ENCODE measurements at places on chromosomes 2 and 18.
A peak's percentile ranks its signal among the peaks of the same experiment; 100 is the strongest.

GRCh38 chr2:215799194-215799593 is 214.2 kb downstream of the MREG start:
- no peak for DNase-seq

GRCh38 chr2:180446492-180446891 is 439.4 kb upstream of the CWC22 start:
- no peak for DNase-seq

- DNase-seq = no peak
Measured at GRCh38 chr18:55830544-55830943, 242.6 kb upstream of the TCF4 start.

GRCh38 chr2:198325359-198325758 is 521.0 kb downstream of the PLCL1 start:
- no peak for DNase-seq

GRCh38 chr2:42639340-42640077 is 71.1 kb downstream of the MTA3 start:
- no peak for DNase-seq

GRCh38 chr18:23108496-23108895 is 26.8 kb upstream of the CABLES1 start:
- no peak for DNase-seq

- DNase-seq = no peak
Measured at GRCh38 chr2:34161549-34161948, 562.5 kb upstream of the FAM98A start.

- peak; percentile 31 for DNase-seq
Measured at GRCh38 chr18:3594760-3595368, 144.9 kb downstream of the TGIF1 start.

DNA sequence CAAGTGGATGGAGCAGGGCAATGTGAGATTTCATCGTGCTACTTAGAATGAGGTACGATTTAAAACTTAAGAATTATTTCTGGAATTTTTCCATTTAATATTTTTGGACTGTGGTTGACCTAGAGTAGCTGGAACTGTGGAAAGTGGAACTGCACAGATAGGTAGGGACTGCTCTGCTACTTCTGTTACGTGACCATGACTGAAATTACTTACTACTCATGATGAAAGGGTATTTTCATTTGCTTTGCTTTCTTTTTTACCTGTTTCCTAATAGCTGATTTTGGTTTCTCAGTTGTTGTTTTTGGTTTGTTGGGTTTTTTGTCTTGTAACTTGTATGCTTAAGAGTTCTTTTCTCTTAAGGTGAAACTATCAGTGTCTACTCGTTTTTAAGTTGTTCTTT is 11.4 kb downstream of the UBE2E3 start:
- DNase-seq = no peak

DNA sequence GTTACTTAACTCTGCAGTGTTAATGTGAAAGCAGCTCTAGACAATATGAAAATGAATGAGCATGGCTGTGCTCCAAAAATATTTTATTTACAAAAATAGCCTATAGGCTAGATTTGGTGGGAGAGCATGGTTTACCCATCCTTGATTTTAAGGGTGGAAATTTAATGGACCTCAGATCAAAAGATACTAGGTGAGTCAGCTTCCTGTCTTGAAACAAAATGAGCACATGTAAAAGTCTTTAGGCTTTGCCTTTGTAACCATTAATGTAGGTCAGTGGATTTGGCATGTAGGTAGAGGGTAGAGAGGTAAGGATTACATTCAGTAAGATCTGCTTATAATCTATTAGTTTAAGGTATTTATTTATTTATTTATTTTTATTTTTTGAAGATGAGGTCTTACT is 72.7 kb downstream of the GREB1L start:
- no peak for DNase-seq
